ENCODE measurements at places on chromosomes 6 and 20. TPM values are rescaled to one million over a fixed set of nuclear protein-coding genes. Genes with fewer than 3 reads are reported as not detected.

The PTCRA gene
- total RNA-seq, result not detected

The ME1 gene
- total RNA-seq, result 38.4 TPM

The RIMS4 gene
- total RNA-seq, result 1.7 TPM

The TCP11 gene
- total RNA-seq, result not detected

The MYB gene
- total RNA-seq, result 0.83 TPM

The C6orf141 gene
- 10.1 TPM for total RNA-seq

The TRIM15 gene
- not detected for total RNA-seq

The HSF2 gene
- total RNA-seq, result 6.5 TPM

The PSMB1 gene
- total RNA-seq, result 253 TPM

The CEP162 gene
- 1.6 TPM for total RNA-seq

The PLA2G7 gene
- total RNA-seq, result 0.06 TPM

Measured in A549 treated with Hydrocortisone at 1 μM for 4 hours (cell line).